ENCODE measurements at places on chromosomes 16 and 17. TPM values are rescaled to one million over a fixed set of nuclear protein-coding genes. Genes with fewer than 3 reads are reported as not detected.

The C1QTNF8 gene
- total RNA-seq = not detected

The GUCY2D gene
- total RNA-seq = not detected

The TPPP3 gene
- total RNA-seq = 2.9 TPM

The SLC13A5 gene
- 0.89 TPM for total RNA-seq

The KCNJ18 gene
- total RNA-seq = not detected

The TPSAB1 gene
- total RNA-seq = not detected

The PLA2G10 gene
- not detected for total RNA-seq

The PRSS33 gene
- not detected for total RNA-seq

The CAMTA2 gene
- 21.5 TPM for total RNA-seq

The DHRS7C gene
- total RNA-seq = not detected

The XPO6 gene
- total RNA-seq = 135 TPM

Data from mesangial cell (primary cell).